Epithelial cell of proximal tubule (primary cell): ENCODE measurements at places on chromosomes 5 and 9. TPM values are rescaled to one million over a fixed set of nuclear protein-coding genes. Genes with fewer than 3 reads are reported as not detected.

Gene PCDHGC3
- total RNA-seq, result 9.8 and 23.2 TPM in 2 replicates

Gene SV2C
- not detected in 2 replicates for total RNA-seq

DNA sequence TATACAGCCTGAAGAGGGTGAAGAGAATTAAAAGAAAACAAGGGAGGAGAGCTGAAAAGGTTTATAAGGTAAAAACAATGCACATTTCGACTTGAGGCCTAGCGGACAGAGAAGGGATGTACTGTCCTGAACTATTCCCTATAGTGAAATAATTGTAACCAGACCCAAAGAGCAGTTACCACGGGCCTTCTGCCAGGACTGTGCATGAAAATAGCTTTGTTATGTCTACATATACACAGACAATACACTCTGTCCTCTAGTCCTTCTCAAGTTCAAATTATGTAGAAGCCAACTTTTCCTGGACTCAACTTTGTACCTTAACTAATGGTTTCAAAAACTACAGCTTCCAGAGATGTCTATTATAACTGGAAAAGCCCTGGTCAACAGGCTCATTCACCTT, 223.7 kb downstream of the PCSK5 start:
- DNase-seq, result no peak

- no peak for DNase-seq
These were observed at the start of gene CCL27 for GRCh38 chr9:34662526-34663302. Gene CCL27 (minus strand): TSS chr9:34662657. CDS start chr9:34662633, 24 bp downstream.

- DNase-seq, result no peak
These were observed 265.9 kb upstream of the VLDLR start for GRCh38 chr9:2355697-2355983.

GRCh38 chr5:11482011-11482410, 422.2 kb downstream of the CTNND2 start:
- DNase-seq, result no peak

DNA sequence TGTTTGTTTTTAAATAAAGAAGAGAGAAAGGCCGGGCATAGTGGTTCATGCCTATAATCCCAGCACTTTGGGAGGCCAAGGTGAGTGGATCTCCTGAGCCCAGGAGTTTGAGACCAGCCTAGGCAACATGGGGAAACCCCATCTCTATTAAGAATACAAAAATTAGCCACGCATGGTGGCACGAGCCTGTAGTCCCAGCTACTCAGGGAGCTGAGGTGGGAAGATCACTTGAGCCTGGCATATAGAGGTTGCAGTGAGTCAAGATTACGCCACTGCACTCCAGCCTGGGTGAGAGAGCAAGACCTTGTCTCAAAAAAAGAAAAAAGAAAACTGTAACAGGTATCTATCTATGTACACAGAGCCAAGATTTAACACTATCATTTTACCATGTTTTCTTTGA, 34.2 kb upstream of the CDC42SE2 start:
- no peak for DNase-seq

GRCh38 chr5:33772380-33772897, 119.4 kb downstream of the ADAMTS12 start:
- DNase-seq, result no peak

- DNase-seq, result no peak
These were observed 1.7 kb upstream of the FAM163B start for GRCh38 chr9:133610845-133611244.

GRCh38 chr9:93082841-93083411, 13.1 kb upstream of the CARD19 start:
- no peak for DNase-seq
